Pons (tissue), 1 donor: ENCODE measurements at places on chromosomes 6 and 20.

- peak; percentile 68 for DNase-seq
These were observed at the start of gene HIVEP2 for GRCh38 chr6:142945049-142945445. Gene HIVEP2 (minus strand): TSS chr6:142945176. CDS start chr6:142774738, 170,438 bp downstream.

DNA sequence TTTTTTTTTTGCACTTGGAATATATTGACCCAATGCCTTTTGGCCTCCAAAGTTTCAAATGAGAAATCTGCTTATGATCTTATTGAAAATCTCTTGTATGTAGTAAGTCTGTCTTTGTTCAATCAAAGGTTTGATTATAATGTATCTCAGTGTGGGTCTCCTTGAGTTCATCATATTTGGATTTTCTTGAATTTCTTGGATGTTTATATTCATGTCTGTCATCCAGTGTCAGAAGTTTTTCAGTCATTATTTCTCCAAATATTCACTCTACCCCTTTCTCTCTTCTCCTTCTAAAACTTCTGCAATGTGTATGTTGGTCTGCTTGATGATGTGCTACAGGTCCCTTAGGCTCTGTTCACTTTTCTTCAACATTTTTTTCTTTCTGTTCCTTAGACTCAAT, 95.9 kb upstream of the PTPRK start:
- no peak for DNase-seq

- DNase-seq, result no peak
These were observed 266.2 kb downstream of the TENT5A start for GRCh38 chr6:81486234-81486633.

GRCh38 chr20:8344631-8345030, 212.6 kb downstream of the PLCB1 start:
- DNase-seq, result no peak

DNA sequence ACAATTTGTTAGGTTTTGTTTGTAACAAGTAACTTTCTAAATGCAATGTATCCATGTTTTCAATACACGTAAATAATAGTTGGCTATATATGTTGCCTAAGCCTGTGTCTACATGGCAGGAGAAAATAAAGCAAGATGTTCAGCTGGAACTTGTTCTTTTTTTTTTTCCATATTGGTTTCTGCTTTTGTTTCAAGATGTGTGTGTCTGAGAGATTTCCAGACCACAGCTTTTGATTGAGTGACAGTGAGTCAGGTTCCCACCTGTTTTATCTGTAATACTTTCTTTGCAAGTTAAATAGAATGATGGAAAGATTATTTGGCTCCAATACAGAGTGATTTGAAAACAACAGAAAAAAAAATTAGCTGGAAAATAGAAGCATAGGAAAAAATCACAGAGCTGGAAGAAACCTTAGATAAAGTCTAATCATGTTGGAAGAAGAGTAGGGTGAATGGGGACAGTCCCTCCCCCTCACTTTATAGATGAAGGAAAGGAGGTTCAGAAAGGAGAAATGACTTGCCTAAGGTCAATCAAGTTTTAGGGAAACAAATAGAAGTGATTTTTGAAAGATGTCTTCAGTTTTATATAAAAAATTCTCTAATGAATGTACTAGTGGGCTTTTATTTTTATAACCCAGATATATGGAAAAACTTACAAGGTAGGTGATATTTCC, 150.9 kb upstream of the STMND1 start:
- DNase-seq, result no peak

DNA sequence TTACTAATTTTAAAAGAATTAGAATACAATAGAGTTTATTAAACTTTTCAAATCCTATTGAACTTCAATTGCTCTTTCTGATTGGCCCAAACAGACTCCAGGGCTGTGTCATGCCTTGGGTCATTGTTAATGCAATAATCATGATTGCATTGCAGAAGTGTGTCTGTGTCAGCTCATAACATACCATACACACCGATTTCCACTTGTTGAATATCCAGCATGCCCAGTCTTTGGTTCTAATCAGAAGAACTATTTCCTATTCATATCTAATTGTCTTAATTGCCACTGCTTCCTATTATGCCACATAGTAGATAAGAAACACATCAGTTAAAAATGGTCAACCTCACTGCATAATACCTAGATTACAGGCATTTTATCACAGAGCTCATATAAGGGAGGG, 106.1 kb upstream of the JAG1 start:
- DNase-seq, result no peak

- DNase-seq, result peak; percentile 25
These were observed 45.5 kb downstream of the ANKS1A start for GRCh38 chr6:34934516-34934915.

DNA sequence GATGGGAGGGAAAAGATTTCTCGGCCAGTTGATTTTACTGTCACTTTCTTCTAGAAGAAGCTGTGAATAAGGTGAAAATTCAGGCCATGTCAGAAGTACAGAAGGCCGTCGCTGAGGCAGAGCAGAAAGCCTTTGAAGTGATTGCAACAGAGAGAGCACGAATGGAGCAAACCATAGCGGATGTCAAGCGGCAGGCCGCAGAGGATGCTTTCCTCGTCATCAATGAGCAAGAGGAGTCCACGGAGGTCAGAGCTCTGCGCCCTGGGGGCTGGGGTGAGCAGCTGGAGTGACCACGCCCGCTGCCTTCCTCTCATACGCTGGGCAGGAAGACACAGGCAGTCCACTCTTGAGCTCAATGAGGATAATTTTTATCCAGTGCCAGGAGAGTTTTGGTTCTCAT, 21.8 kb upstream of the C20orf144 start:
- DNase-seq, result no peak

- no peak for DNase-seq
These were observed 65.3 kb downstream of the CTNNBL1 start for GRCh38 chr20:37759052-37759553.

- no peak for DNase-seq
These were observed 24.1 kb upstream of the SLC32A1 start for GRCh38 chr20:38700141-38700540.

- no peak for DNase-seq
These were observed 145.6 kb upstream of the ID4 start for GRCh38 chr6:19691465-19692167.

GRCh38 chr6:5471637-5472398, 210.5 kb downstream of the FARS2 start:
- DNase-seq, result no peak

DNA sequence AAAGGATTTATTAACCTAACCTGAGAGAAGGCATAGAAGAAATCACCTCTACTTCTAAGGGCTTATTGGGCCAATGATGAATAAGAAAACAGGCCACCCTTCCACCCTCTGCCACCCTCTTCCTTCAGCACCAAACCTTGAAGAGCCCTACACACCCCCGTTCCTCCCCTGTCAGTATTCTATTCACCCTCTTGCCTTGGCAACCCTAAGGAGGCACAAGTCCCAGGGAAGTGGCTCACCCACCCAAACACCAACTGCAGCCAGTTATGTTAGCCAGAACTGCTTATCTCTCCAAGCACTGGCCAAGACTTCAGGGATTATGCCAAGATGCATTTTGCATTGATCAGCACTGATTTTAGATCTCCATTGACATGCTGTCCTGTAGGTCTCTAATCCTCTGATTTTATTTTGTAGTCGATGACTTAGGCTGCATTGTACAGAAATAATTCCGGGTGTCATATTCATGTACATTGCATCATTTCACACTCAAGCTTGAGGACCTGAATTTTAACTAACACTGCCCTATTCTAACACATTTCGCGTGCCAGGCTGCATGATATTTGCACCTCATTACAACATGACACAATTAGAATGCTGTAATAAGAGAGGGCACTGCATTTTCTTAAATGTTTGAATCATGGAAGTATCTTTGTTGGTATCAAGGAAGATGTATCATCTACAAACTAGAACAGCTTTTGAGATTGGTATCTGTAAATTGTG, 15.7 kb downstream of the CNKSR3 start:
- DNase-seq, result no peak

DNA sequence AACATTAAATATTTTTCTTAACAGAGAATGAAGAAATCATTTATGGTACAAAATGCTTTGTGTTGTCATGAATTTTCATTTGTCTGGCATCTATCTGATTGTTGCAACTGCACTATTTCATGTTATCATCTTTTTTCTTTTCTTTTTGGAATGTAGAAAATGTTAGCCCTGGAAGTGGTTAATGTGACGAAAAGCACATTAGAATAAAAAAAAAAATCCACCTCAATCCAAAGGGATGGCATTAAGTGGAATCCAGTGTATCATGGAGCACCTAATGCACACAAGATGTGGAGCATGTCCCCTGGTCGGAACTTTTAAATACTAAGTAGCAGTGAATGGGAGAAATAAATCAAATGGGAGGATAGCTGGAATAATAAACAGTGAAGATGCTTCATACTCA, 172.9 kb upstream of the MCHR2 start:
- no peak for DNase-seq

GRCh38 chr6:135722190-135722589, 129.3 kb upstream of the PDE7B start:
- DNase-seq, result no peak

DNA sequence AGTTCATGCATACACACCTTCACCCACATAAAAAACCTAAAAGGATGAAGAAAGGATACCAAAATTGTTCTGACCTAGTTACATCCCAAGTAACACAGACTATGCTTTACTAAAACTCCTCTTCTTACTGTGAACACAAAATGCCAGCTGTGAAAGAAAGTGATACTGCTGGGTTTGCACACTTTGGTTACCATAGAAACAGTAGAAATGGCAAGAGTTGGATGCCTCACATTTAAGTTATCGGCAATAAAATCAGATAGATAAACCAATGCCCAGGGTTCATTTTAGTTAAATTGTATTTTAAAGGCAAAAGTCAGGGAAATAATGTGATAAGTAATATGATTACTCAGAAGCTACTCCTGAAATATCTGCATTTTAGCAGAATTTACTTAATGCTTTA, 161.9 kb downstream of the CDK19 start:
- no peak for DNase-seq

- no peak for DNase-seq
These were observed 11.9 kb downstream of the POPDC3 start for GRCh38 chr6:105167914-105168313.

DNA sequence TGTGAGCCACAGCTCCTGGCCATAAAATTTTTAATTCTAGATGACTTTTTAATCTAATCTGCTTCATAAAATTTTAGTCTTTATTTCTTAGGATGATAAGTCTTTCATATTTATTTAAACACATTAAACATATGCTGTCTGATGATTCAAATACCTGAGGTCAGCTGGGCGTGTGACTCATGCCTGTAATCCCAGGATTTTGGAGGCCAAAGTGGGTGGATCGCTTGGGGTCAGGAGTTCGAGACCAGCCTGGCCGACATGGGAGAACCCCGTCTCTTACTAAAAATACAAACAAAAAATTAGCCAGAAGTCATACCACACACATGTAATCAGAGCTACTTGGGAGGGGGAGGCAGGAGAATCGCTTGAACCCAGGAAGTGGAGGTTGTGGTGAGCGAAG, 53.1 kb downstream of the RBM24 start:
- DNase-seq, result no peak

DNA sequence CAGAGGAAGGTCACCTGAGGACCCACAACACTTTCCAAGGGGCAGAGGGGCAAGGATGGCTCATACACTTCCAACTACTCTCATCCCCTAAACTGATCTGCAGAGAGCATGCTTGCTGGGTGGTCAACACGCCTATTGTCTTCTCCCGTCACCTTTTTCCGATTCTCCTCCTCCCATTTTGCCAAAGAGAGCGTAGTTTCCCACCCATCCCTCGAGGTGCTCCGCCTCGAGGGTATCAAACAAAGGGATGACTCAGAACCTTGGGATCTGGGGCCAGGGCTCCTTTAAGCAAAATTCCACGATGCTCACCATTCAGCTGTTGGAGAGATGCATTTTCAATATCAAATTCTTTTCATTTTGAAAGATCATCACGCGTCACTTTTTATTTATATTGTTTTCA, 507.5 kb upstream of the SULF2 start:
- no peak for DNase-seq

DNA sequence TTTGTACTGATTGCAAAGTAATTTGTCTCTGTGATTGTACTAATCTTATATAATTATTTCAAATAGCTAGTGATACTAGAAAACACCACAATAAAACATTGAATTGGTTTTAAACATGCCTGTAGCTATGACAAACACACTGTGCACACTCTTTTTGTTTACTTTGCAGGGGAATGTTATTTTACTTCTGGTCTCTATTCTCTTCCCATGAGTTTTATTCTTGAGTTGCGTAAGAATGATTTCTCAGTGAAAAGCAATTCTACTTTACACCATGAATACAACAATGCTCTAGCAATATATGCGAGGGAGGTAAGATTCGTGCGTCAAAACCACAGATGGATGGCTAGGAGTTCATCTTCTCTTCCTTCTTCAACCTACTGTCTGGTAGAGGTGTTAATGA, 68.4 kb upstream of the PHACTR1 start:
- DNase-seq, result no peak

- DNase-seq, result no peak
These were observed 122.1 kb upstream of the PHACTR1 start for GRCh38 chr6:12594530-12594893.

- no peak for DNase-seq
These were observed 125.3 kb upstream of the FOXO3 start for GRCh38 chr6:108435391-108435790.

- DNase-seq, result no peak
These were observed 24.3 kb downstream of the LRRN4 start for GRCh38 chr20:6029538-6029937.

DNA sequence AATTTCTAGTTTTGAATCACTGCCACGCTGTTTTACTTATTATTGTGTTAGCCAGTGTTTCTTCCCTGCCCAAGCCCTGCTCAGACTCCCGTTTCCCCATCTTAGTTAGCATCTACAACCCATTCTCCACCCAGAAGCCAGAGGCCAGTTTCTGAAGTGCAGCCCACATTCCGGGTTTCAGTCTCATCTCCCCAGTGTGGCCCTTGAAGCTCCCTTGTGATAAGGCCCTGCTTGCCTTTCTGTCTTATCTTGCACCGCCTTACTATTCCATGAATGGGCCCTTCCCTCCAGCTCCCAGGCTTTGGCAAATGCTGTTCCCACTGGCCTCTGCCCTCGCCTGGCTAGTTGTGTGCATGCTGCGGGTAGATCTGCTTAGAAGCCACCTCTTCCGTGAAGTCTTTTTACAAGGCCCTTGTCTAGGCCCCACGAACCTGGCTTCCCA, 41.1 kb downstream of the TOX2 start:
- no peak for DNase-seq

DNA sequence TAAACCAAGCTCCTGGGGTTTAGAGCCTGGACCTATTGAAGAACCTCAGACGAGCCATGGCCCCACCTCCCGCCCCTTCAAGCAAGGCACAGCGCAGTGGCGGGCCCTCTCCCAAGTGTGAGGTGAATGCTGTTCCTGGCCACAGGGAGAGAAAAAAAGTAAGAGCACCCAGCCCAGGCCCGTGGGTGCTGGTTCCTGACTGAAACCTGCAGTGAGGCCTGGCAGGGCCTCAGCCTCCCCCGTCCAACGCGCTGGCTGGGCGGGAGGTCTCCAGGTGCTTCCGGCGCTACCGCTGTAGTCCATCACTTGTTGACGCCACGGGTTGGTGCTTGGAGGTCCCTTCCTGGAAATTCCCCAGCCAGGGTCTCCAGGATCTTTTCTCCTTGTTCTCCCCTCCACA, 5.5 kb upstream of the FAM83C start:
- DNase-seq, result no peak

GRCh38 chr6:139062932-139063646, 34.5 kb downstream of the ABRACL start:
- DNase-seq, result no peak

- DNase-seq, result no peak
These were observed 7.5 kb downstream of the FAXC start for GRCh38 chr6:99341862-99342455.

GRCh38 chr20:50582591-50583234, 72.5 kb downstream of the PTPN1 start:
- no peak for DNase-seq
